ENCODE measurements at places on chromosomes 2 and 18.

GRCh38 chr2:109000738-109001137 lies 11.7 kb upstream of the EDAR start:
- no peak for DNase-seq

- DNase-seq, result no peak
Observed at GRCh38 chr2:99707592-99707991, 217.8 kb upstream of the REV1 start.

DNA sequence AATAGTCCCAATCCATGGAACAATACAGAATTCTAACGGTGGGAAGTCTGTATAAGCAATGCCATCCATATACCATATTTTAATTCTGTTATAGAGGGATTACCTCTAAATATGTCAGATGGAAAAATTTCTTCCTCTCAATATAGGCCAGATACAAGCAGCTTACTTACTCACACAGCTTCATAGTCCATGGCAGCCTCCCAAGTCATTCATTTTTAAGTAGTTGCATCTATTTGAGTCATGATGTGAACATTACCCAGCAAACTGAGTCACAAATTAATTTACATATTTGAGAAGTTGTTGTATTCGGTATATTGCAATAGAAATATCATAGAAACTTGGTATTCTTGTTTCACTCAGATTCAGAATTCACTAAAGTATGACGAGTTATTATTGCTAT lies 20.3 kb downstream of the TBR1 start:
- DNase-seq, result no peak

- DNase-seq, result peak; percentile 98
Observed at GRCh38 chr2:207529330-207530159, at the start of gene CREB1. Gene CREB1, plus strand, starts transcription at chr2:207529962. Its CDS starts 25,674 bp downstream, at chr2:207555636.

- DNase-seq, result no peak
Observed at GRCh38 chr2:237841051-237841450, 18.4 kb upstream of the RAMP1 start.

GRCh38 chr2:132443106-132443505 lies 26.5 kb downstream of the GPR39 start:
- DNase-seq, result no peak

- DNase-seq, result no peak
Observed at GRCh38 chr2:204950695-204951346, 405.5 kb downstream of the PARD3B start.

- no peak for DNase-seq
Observed at GRCh38 chr2:230899287-230899686, 25.8 kb downstream of the GPR55 start.

DNA sequence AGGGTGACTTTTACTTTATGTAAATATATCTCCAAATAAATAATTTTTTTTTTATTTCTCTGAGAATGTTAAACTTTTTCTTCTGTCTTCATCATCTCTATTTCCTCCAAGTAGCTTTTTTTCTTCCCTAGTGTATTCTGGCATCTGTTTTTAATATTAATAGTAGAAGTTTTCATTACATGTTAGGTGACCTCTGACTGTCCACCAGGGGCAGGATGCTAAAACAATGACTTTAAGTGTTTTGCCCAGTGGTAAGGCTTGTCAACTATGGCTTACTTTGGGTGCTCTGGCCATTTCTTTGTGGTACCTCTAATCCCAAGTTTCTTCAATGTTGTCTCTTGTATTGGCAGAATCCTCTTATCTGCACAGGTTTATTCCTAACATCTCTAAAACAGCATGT lies 127.1 kb downstream of the SRBD1 start:
- DNase-seq, result no peak

- no peak for DNase-seq
Observed at GRCh38 chr2:64888591-64889309, 100.4 kb upstream of the SLC1A4 start.

DNA sequence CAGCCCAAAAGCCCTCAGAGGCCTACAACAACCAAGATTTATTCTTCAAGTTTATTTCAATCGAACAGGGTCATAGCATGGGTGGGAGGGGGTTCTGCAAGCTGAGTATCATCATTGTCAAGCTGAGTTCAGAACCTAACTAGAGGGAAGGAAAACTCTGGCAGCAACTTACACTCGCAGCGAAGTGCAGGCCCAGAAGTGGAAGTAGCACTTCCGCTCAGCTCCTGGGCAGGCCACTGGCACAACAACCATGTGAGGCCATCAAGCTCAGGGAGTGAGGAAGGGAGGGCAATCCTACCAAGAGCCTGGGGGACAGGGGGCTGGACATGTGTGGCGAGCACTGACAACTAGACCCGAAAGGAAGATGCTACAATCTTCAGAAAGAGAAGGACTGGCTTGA lies 4.8 kb downstream of the UXS1 start:
- no peak for DNase-seq

- DNase-seq, result no peak
Observed at GRCh38 chr2:178473931-178474330, 4.5 kb downstream of the FKBP7 start.

GRCh38 chr2:147440734-147441133 lies 404.1 kb upstream of the ACVR2A start:
- DNase-seq, result no peak

DNA sequence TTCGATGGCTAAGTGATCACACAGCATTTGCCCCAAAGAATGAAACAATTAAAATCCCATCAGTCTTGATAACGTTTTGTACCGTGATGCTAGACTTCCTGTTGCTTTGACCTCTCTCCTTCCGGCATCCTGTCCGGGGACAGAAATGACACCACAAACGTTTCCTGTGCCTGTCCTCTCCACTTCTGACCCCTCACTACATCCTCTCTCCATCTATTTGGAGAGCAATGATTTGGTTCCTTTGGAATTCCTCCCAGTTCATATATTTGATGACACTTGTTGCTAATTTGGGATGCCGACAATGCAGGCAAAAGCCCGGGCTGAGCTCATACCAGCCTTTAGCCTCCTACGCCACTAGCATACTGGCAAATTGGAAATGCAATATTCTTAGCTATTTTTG lies 151.2 kb upstream of the CCDC68 start:
- no peak for DNase-seq

DNA sequence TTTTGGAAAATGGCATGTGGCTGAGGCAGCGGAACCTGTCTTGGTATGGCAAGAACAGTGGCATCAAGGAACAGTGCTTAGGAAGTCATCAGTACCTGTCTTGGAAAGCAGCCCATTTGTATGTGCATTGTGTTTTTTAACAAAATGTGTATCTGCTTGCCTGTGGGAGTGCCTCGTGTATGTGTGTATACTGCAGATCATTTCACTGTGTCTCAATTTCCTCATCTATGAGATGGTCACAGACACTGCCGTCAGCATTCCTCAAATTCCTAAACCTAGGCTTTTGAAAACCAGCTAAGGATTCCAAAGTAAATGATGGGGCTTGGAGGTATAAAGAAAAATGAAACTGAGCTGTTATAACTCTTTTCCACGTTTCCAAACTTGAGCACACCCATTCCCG lies 441.3 kb downstream of the RND3 start:
- no peak for DNase-seq

DNA sequence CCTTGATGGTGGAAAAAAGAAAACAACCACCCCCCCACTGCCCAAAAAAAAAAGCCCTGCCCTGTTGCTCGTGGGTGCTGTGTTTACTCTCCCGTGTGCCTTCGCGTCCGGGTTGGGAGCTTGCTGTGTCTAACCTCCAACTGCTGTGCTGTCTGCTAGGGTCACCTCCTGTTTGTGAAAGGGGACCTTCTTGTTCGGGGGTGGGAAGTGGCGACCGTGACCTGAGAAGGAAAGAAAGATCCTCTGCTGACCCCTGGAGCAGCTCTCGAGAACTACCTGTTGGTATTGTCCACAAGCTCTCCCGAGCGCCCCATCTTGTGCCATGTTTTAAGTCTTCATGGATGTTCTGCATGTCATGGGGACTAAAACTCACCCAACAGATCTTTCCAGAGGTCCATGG lies 28.0 kb downstream of the MAL start:
- DNase-seq, result no peak

- DNase-seq, result no peak
Observed at GRCh38 chr2:201220102-201220570, 37.2 kb downstream of the CASP10 start.

DNA sequence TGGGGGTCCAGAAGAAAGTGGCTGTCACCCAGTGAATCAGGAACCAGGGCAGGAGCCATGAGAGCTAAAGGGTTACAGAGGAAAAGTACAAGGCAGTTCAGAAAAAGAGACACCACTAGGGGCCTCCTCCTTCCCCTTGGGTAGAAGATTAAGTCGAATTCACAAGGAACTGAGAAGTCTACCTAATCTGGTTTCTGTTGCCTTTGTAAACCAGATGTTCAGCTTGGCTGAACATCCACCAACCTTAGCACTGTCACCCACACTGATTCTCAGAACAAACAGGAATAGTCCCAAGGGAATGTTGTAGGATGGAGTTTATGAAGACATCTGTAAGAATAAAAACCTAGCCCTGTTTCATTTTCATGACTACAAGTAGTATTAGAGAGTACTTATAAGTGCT lies 90.4 kb upstream of the NOSTRIN start:
- DNase-seq, result no peak

GRCh38 chr18:56921896-56922480 lies 224.9 kb upstream of the BOD1L2 start:
- DNase-seq, result no peak

- no peak for DNase-seq
Observed at GRCh38 chr18:5515011-5515784, 28.6 kb downstream of the EPB41L3 start.

DNA sequence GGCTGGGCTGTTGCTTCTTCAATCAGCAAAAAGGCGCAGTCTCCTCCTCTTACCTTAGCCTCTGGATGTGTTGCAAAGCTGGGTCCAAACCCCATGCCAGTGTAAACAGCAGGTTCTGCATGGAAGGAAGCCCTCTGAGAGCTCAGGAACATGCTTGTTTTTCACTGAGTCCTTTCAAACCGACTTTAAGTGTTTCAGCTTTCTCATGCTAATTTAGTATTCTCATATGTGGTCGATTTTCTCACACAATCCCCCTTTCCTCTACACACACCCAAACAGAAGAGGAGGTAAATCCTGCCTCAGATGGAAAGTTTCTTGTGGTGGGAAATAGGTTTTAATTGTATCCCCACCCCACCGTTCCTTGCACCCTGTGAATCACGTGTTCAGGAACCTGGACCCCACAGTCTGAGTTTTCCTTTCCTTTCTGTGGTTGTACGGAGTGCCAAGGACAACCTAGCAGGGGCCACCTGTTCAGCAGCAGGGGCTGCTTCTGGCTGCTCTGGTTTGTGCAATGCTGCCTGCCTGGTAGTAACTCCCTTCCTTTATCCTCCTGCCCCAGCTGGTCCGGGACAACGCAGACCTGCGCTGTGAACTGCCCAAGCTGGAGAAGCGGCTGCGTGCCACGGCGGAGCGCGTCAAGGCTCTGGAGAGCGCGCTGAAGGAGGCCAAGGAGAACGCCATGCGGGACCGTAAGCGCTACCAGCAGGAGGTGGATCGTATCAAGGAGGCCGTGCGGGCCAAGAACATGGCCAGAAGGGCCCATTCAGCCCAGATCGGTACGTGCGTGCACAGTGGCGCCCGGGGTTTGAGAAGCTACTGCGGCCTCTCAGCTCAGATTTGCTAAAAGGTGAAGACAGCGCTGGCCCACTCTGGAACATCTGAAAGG lies 28.7 kb upstream of the LYPD6B start:
- DNase-seq, result no peak

- DNase-seq, result no peak
Observed at GRCh38 chr2:196046123-196046917, 22.3 kb downstream of the DNAH7 start.

GRCh38 chr2:156537141-156537540 lies 101.0 kb downstream of the GPD2 start:
- no peak for DNase-seq

Measured in omental fat pad (tissue), 4 donors.